ENCODE measurements at places on chromosomes 4 and X.

GRCh38 chr4:147488556-147488955, 7.7 kb downstream of the EDNRA start:
- DNase-seq = no peak

DNA sequence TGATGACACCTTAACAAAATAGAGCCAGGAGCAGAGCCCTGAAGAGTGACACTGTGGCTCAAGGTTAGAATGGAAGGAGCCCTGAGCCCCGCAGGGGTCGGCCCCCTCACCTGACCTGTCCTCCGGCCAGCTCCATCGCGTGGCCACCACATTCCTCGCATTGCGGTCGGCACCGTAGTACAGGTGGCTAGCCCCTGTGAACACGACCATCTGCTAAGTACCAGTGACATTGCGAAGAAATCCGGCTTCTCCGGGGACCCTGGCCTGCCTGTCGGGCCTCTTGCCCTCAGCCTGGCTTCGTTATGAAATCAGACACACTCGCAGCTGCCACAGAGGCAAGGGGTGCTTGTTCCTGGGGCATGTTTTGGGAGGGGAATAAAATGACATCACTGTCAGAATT, 179.0 kb downstream of the AFAP1 start:
- no peak for DNase-seq

DNA sequence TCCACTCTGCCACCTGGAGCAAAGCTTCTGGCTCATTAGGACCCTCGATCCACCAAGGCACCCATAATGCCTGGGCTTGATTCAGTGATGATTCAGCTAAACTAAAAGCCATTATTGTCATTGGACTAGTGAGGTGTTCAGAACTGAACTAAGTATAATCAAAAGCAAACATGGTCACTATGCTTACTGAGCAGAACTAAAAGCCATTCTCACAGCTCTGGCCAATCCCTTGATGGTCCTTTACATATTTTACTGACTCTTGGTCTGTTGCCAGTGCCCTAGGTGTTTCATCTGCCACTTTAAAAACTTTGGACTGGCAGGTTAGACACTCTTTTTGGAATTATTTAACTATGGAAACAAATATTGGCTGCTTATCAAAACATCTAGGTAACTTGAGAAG, 703.5 kb downstream of the FAT4 start:
- no peak for DNase-seq

DNA sequence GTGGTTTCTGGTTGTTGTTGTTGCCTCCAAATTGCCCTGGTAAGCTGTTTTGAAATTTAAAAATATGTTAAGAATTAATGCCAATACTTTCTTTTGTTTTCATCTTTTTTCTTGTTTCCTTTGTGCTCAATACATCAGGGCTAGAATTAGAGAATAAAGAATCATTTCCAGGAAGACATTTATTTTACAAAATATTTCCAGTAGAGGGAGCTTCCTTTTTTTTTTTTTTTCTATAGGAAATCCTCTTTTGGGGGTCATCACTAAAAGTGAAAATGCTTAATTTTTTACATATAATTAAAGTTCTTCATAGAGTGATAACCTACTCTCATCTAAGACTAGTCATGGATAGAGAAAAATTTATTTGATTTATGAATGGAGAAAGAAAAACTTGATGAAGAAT, 2.4 kb downstream of the GLRA3 start:
- DNase-seq = no peak

- no peak for DNase-seq
These were observed 17.8 kb downstream of the SCFD2 start for GRCh38 chr4:53348046-53348445.
